G401 (cell line): ENCODE measurements at places on chromosomes 13 and 19. TPM values are rescaled to one million over a fixed set of nuclear protein-coding genes. Genes with fewer than 3 reads are reported as not detected.

COL4A1 gene
- 0.18 and 0.98 TPM in 2 replicates for total RNA-seq

C19orf73 gene
- total RNA-seq: 0.74 TPM in 1 of 2 replicates, not detected in the other

SBK3 gene
- 0.31 and 0.37 TPM in 2 replicates for total RNA-seq

IZUMO2 gene
- total RNA-seq: not detected in 2 replicates

CEACAM21 gene
- total RNA-seq: 0.12 and 3.6 TPM in 2 replicates

MADCAM1 gene
- 0.14 TPM in 1 of 2 replicates, not detected in the other for total RNA-seq

ZNF132 gene
- not detected in 2 replicates for total RNA-seq

CD177 gene
- 443 and 498 TPM in 2 replicates for total RNA-seq

CEACAM8 gene
- 0.61 and 2.7 TPM in 2 replicates for total RNA-seq

ZNF221 gene
- 0.61 and 1.0 TPM in 2 replicates for total RNA-seq

MCF2L gene
- 2.8 and 4.7 TPM in 2 replicates for total RNA-seq

ECSIT gene
- total RNA-seq: 104 and 109 TPM in 2 replicates

C1QTNF9B gene
- total RNA-seq: not detected in 2 replicates

IZUMO4 gene
- total RNA-seq: 0.25 and 4.0 TPM in 2 replicates

EID2 gene
- total RNA-seq: 19.9 and 31.4 TPM in 2 replicates

CCDC122 gene
- not detected in 2 replicates for total RNA-seq
